NCI-H2081 (cell line): ENCODE measurements at places on chromosomes 1 and 21.

DNA sequence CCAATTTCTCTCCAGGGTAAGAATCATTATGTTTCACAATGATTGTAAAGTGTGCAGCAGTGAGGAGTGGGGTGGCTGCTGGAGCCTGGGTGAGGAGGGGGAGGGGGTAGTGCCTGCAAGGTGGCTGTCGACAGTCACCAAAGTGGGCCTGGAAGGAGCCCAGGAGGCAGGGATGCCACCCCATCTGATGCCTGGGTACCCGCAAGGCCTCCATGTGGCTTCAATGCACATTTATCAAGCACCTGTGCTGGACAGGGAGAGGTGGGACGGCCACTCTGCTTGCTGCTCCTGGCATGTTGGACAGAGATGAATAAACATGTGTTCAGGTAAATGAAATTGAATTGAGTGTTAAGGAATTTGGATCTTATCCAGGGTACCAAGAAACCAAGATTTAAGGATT, 78.8 kb upstream of the DISP3 start:
- DNase-seq = no peak

- DNase-seq = no peak
Measured at GRCh38 chr1:11051781-11052511, 4.9 kb upstream of the MASP2 start.

- DNase-seq = no peak
Measured at GRCh38 chr21:39098696-39099200, 84.5 kb downstream of the PSMG1 start.

GRCh38 chr1:161197560-161198193, 1.2 kb downstream of the ADAMTS4 start:
- no peak for DNase-seq

- DNase-seq = no peak
Measured at GRCh38 chr1:114090738-114091505, 62.7 kb downstream of the SYT6 start.

DNA sequence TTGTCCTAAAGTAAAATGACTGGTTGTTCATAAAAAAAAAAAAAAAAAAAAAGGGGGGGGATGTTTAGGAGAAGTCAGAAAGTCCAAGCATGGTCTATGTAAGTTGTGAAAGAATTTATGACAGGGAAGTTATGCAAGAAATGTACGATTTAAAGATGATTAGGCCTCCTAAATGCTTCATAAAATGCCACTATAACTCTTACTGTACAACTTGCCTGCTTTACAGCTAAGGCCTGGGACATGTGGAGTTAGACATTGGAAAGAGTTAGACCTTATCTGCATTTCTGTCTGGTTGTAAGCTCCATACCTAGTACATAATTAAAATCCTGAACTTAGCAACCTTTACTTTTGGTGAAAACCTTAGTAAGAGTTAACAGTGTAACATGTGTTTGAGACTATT, 150.0 kb downstream of the TPR start:
- DNase-seq = no peak

- no peak for DNase-seq
Measured at GRCh38 chr1:26064553-26064952, 2.9 kb downstream of the TRIM63 start.

GRCh38 chr1:206672844-206673758, 11.6 kb upstream of the MAPKAPK2 start:
- DNase-seq = peak; percentile 42

DNA sequence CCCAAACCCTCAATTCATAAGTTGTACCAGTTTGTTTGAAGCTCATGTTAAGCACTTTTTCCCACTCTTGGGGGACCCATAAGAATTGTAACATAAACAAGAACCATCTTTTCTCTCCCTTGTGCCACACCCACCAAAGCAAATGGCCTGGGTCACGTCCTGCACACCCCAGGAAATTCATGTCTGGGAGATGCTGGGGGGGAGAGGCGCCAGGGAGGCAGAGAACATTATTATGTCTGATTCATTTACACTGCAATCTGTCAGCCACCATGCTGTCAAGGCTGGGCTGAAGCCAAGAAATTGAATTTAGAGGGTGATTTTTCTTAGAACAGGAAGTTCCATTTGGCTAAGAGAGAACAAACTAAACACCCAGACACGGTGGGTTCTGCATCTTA, 37.2 kb upstream of the IPO9 start:
- peak; percentile 83 for DNase-seq

DNA sequence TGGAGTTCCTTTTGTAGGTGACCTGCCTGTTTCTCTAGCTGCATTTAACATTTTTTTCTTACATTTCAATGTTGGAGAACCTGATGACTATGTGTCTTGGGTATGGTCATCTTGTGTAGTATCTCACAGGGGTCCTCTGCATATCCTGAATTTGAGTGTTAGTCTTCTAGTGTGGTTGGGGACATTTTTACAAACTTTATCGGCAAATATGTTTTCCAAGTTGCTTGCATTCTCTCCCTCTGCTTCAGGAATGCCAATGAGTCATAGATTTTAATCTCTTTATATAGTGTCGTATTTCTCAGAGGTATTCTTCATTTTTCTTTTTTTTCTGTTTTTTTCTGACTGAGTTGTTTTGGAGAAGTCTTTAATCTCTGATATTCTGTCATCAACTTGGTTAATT, 684.0 kb downstream of the NCAM2 start:
- DNase-seq = no peak

GRCh38 chr1:45385302-45385701, 45.1 kb upstream of the MUTYH start:
- peak; percentile 76 for DNase-seq

GRCh38 chr1:212401838-212402582, 12.7 kb downstream of the PACC1 start:
- DNase-seq = no peak

- DNase-seq = no peak
Measured at GRCh38 chr1:51997974-51998382, 7.5 kb upstream of the RAB3B start.
